ENCODE measurements at places on chromosomes 4 and X.

DNA sequence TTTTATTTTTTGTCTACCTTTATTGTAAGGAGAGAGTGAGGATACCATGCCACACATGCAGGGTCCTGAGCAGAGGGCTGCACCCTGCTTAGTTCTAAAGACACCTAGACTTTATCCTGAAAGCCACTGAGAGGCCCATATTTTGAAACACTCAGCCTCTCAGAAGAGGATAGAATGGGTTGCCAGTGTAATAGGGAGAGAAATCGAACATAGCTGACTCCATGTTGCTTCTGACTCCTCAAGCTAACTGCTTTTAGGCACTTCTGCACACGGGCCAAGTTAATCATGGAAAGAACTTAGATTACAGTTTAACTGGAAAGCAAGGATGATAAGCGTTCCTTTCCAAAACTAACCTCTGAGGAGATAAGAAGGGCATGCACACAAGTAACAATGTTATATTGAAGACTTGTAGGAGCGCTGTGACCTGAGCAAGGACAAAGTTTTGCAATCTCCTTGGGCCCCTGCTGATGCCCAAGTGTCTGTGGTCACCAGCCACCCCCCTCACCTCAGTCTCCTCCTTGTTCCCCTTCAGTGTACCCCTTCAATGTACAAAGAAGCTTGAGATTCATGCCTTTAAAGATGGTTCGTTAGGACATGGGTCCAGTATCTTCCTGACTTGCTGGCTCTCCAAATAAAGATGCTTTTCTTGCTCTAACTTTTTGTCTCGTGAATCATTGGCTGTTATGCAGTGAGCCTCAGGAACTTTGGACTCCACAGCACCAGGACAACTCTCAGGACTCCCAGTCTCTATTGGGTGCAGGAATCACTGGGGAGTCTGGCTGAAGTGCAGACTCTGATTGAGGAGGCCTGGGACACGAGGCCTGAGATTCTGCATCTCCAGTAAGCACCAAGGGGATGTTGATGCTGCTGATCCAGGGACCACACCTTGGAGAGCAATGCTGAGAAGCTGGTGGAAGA, 25.4 kb upstream of the CD99 start:
- DNase-seq, result no peak

DNA sequence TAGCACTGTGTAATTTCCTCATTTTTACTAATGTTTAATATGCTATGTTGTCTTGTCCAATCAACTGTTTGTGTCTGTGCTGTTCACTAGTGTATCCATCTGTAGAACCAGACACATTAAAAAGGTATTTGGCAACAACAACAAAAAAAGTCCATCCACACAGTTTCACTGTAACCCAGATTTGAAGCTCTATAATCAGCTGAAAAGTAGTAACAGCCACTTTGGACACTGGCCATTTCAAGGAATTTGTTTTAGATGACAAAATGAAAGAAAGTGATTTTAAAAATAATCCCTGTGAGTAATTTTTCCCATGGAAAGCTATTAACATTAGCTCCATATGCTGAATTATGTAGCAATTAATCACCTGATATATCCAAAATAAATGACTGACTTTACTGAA, 2.2 kb upstream of the FBXL5 start:
- DNase-seq, result no peak

DNA sequence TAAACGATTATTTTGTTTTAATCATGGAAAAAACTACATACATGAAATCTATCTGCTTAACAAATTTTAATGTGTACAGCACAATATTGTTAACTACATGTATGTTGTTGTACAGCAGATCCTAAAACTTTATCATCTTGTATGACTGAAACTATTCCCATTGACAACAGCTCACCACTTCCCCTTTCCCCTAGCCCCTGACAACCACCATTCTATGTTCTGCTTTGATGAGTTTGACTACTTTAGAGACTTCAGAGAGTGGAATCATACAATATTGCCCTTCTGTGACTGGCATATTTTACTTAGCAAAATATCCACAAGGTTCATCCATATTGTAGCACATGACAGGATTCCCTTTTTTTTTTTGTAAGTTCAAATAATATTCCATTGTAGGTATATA, 185.9 kb downstream of the CFAP299 start:
- no peak for DNase-seq

GRCh38 chr4:87050596-87050995, 115.8 kb downstream of the AFF1 start:
- no peak for DNase-seq

- DNase-seq, result no peak
These were observed 81.1 kb downstream of the CLCN5 start for GRCh38 chrX:50003467-50003866.

GRCh38 chr4:1044469-1045192, 33.2 kb downstream of the FGFRL1 start:
- no peak for DNase-seq

DNA sequence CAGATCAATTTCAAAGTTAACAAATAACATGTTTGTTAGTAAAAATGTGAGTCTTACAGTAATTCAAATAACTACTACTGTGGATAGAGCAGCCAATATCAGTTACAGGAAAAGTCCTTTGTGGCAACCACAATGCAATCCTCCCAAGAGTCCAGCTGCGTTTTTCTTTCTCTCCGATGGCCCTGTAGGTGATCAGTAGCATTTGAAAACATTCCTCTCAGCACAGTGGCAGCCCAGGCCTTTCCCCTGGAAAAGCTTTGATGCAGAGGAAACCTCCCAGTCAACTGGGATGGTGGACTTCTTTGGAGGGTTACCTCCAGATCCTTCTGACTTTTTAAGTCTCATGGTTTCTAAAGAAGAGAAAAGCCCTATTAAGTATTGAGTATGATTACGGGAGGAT, 18.0 kb upstream of the PDZD4 start:
- DNase-seq, result no peak

GRCh38 chrX:154040307-154040756, 20.6 kb upstream of the IRAK1 start:
- no peak for DNase-seq

DNA sequence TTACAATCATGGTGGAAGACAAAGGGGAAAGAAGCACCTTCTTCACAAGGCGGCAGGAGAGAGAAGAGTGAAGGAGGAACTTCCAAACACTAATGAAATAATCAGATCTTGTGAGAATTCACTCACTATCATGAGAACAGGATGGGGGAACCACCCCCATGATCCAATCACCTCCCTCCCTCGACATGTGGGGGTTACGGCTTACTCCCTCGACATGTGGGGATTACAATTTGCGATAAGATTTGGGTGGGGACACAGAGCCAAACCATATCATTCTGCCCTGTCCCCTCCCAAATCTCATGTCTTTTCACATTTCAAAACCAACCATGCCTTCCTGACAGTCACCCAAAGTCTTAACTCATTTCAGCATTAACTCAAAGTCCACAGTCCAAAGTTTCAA, 88.7 kb upstream of the PGRMC2 start:
- no peak for DNase-seq

- no peak for DNase-seq
These were observed 9.4 kb downstream of the TCEANC start for GRCh38 chrX:13662355-13662791.

- no peak for DNase-seq
These were observed 1692.1 kb downstream of the PCDH19 start for GRCh38 chrX:98717970-98718369.

- no peak for DNase-seq
These were observed 5.3 kb upstream of the SRPK3 start for GRCh38 chrX:153775293-153776119.

DNA sequence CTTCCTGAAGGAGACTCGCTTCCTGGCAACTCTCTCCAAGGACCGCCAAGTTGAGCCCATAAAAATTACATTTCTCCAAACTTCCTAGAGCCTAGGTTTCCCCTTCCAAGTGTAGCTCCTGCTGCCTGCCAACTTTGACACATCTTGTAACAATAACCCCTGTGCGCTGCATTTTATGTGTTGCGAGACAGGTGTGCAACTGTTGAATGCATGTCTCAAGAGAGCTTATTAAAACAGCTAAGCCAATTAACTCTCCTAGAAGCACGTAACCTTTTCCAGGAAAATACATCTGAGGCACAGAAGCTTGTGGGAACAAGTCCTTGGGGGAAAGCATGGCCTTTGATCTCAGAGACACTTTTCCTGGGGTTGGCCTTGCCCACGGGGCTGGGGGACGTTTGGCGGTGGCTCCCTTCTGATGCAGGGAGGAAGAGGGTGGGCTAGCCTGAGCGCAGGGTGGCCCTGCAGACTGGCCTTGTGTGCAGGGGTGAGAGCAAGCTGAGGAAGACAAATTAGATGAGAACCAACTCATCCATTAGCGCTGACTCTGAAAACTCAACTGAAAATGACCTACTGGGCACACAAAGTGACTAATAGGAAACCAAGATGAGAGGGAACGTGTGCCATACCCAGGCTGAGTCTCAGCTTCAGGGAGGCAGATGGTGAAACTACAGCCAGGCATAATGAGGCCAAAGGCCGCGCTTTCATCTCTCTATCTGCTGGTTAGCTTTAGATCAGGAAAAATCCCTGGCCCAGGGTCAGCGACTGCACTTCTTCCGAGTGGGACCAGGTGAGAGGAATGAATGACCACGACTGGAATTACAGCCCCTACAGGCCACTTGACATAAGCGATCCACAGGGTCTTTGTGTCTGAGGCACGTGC, 75.3 kb downstream of the ENPP6 start:
- no peak for DNase-seq

GRCh38 chr4:173014836-173015235, 153.8 kb upstream of the GALNT7 start:
- no peak for DNase-seq

GRCh38 chrX:35809781-35810180, 11.6 kb downstream of the MAGEB16 start:
- no peak for DNase-seq

DNA sequence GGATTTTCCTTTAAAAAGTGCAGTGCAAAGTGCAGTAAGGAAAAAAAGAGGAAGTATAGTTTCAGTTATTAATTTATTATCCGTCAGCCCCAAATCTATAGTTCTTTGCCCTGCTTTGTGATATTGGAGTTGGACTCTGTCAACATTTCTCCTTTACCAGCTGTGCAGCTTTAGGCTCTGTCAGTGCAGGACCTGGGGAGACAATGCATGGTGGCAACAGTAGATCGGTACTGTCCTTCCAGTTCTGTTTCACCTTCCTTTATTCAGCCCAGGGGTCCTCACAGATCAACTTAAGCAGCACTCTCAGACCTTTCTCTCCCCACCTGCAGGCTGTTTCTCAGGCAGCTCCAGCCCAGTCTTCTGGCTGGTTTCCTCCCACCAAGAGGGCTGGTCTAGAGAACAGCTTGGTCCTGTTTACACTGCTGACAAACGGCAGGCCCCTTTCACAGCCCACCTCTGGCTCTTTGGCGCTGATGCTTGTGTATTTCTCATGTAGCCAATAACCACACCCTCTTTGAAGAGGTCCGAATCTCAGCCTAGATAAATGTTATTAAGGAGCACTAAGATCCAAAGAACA, 71.6 kb downstream of the MCUB start:
- DNase-seq, result no peak

DNA sequence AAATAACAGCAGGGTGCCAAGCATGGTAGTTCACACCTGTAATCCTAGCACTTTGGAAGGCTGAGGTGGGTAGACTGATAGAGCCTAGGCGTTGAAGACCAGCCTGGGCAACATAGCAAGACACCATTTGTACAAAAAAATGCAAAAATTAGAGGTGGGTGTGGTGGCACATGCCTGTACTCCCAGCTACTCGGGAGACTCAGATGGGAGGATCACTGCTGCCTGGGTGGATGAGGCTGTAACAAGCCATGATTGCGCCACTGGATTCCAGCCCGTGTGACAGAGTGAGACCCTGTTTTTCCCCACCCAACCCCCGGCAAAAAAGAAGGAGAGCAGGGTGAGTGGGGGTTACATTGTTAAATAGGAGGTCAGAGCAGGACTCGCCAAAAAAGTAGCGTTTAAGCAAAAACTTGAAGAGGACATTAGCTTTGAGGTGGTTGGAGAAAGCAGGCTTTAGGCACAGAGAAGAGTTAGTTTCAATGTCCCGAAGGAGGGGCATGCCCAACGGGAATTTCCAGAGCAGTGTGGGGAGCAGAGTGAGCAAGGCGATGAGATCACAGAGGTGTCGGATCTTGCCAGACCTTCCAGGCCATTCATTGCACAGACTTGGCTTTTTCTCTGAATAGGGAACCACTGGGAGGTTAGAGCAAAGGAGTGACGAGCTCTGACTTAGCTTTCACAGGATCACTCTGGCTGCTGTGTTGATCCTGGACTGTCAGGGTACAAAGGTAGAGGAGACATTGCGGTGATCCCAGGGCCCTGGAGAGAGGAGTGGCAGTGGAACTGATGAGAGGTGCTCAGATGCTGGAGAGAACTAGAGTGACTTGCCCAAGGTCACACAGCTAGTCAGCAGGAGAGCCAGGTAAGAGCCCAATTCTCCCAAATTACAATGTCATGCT, 70.6 kb downstream of the TRAPPC11 start:
- DNase-seq, result no peak

DNA sequence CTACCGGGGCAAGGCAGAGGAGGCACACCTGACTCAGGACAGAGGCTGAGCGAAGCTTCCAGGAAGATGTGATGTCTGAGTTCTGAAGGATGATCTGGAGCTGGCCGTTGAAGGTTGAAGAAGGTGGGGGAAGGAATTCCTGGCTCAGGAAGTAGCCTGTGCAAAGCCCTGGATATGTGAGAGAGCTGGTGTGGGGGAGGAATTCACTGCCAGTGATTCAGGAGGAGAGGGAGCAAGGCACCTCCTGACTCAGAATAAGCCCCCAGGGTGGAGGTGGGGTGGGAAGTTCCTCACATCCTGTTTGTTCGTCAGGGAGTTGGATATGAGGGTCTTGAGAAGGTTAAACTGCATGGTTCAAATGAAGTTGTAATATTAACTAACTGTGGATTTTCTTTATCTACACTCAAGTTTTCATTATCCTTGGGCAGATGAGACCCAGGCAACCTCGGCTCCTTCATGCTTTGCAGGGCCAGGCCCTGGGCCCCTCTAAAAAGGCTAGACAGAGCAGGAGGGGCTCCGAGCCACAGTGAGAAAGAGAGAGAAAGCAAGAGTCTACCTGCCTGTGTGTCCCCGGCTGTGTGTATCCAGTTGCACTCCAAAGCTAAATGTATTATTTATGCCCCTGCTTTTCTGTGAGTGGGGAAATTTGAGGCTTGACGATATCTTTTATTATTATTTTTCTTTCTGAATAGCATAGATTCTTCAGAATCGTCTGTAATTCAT, 7.1 kb downstream of the NHSL2 start:
- DNase-seq, result no peak

DNA sequence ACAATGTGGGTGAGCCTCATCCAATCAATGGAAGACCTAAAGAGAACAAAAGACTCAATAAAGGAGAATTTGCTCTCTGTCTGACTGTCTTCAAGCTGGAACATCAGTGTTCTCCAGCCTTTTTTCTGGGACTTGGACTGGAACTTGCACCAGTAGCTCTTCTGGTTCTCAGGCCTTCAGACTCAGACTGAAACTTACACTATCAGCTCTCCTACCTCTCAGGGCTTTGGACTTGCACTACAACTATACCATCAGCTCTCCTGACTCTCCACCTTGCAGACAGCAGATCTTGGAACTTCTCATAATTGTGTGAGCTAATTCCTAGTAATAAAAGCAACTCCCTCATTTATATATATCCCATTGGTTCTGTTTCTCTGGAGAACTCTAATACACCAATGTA, 185.9 kb downstream of the SMIM20 start:
- DNase-seq, result no peak

GRCh38 chrX:123756320-123756719, 23.5 kb upstream of the THOC2 start:
- DNase-seq, result no peak
